ENCODE measurements at places on chromosomes 12 and 14.

GRCh38 chr14:75915045-75915444 lies 66.8 kb downstream of the TGFB3 start:
- DNase-seq: no peak

- no peak for DNase-seq
These were observed 50.5 kb upstream of the TMED10 start for GRCh38 chr14:75226755-75227544.

DNA sequence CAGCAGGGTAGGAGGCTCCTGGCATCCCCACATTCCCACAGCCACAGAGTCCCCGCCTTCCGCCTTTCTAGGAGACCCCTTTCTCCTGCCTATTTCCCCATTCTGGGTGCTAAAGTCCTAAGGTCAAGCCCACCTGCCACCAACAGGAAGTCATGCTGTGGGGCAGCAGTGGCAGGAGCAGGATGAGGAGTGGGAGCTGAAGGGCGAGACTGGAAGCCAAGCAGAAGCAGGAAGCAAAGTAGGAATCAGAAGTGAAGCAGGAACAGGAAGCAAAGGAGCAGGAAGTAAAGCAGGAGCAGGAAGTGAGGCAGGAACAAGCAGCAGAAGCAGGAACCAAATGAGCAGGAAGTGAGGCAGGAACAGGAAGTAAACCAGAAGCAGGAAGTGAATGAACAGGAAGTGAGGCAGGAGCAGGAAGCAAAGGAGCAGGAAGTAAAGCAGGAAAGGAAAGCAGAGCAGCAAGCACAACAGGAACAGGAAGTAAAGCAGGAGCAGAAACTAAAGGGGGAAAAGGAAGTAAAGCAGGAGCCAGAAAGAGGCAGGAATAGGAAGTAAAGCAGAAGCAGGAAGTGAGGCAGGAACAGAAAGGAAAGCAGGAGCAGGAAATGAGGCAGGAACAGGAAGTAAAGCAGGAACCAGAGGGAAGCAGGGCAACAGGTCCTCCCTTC lies 38.3 kb upstream of the RIMBP2 start:
- DNase-seq: no peak

DNA sequence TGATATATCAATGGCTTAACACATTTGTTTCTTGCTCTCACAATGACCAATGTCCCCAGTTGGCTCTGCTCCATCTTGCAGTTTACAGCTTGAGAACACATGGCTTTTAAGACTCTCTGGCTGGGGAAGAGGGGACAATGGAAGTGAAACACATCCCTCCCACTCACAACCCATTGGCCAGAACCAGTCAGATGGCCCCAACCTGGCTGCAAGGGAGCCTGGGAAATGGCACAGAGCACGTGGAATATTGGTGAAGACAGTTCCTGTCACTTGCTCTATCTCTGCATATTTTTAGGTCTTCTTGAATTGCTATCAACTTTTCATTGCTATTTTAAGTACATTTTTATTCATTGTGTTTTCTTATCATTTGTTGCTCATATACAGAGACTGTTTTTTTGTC lies 345.4 kb downstream of the MED13L start:
- DNase-seq: no peak

GRCh38 chr14:63513756-63514155 lies 29.4 kb downstream of the PPP2R5E start:
- DNase-seq: no peak

DNA sequence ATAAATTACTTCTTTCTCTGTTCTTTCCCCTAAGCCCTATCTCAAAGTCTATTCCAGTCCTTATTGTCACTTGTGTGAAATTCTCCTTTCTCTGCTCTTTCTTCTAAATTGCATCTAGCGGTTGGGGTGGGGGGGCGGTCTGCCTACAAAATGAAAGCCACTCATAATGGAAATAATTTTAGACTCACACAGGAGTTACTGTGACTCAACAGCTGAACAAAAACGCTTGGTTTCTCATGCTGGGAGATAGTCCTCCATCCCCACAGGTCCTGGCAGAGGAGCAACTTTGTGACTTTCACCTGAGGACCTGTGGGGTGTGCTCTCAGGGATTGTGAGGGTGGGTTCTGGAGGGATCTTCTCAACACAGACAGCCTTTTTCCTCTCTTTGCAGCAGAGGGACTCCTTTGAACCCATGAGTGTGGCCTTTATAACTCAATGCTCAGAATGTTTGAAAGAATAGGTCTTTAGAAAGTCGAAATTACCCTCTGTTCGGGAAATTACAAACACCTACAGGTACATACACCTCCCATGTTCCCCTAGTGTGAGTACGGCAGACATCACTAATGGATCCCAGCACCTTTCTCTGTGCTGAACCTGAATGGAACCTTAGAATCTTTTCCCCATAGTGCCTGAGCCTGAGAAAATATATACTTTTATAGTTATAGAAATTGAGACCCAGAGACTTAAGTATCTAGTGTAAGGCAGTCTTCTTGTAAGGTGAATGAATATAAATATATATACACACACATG lies 109.7 kb downstream of the CHST11 start:
- no peak for DNase-seq

DNA sequence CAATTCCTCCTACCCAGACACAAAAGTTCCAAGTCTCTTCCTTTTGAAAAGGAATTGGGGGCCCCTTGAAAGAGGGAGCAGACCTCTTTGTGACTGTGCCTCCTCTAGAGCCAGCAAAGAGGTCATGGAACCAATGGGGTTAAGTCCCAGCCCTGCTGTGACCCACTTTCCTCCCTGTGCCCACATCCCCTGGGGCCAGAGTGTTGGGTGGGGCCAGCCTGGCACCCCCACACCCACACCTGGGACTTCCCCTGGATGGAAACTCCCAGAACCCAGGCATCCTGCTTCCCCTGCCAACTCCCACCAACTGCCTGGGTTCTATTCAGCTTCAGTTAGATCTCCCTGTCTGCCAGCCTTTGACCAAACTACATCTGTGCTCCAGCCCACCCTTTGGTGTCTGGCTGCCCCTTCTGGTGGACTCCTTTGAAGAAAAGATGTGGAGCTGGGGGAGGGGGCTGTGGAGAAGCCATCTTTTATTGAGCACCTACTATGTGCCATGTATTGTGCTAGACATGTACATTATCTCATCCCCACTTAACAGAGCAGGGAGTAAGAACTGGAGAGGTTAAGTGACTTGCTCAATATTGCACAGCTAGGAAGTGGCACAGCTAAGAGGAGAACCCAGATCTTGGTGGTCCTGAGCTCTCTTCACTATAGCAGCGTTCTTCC lies 4.6 kb upstream of the RARG start:
- DNase-seq: peak; percentile 68

GRCh38 chr12:93734784-93735183 lies 57.6 kb downstream of the CRADD start:
- no peak for DNase-seq

- DNase-seq: no peak
These were observed 330.6 kb upstream of the FBXO33 start for GRCh38 chr14:39762576-39763401.

DNA sequence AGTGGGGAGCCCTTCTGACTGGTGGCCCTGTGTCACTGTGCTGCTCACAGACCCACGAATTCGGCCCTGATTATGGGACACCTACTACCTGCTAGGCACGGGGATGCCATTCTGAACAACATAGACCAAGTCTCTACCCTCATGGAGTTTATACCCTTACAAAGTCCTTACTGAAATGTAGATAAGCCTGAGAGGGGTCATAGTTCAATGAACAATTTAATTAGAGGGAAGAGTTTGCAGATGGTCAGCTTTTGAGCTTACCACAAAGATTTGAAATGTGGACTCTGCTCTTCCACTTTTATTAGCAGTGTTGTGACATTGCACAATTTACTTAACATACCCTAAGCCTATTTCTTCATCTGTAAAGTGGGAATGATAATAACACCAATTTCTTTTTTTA lies 161.1 kb downstream of the MYRFL start:
- DNase-seq: no peak

DNA sequence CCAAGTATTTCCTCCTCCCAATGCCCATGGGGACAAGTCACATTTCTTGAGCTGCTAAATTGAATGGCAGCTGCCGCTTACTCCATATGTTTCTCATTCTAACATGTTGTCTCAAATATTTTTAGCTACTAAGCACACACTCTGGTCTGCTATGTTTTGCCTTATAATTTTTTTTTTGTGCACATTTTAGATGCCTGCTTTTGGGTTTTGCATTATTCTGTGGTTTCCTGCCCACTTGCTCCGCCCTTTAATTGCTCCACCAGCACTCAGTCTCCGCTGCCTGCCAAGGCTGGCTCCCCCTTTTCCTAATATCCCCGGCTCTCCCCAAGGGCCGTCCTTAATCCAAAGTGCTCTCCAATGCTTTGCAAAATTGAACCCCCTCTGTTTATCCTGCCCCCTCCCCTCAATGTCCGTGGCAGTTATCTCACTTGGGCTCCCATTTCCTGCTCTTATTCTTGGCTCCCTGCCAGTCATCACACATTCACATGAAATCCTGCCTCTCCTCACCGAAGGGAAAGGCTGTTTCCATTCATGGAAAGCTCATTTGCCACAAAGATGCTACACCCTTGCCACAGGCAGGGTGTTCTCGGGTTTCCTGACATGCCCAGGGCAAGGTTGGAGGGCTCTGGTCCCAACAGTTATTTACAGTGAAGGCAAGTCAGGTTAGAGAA lies 79.4 kb downstream of the C12orf75 start:
- DNase-seq: no peak

DNA sequence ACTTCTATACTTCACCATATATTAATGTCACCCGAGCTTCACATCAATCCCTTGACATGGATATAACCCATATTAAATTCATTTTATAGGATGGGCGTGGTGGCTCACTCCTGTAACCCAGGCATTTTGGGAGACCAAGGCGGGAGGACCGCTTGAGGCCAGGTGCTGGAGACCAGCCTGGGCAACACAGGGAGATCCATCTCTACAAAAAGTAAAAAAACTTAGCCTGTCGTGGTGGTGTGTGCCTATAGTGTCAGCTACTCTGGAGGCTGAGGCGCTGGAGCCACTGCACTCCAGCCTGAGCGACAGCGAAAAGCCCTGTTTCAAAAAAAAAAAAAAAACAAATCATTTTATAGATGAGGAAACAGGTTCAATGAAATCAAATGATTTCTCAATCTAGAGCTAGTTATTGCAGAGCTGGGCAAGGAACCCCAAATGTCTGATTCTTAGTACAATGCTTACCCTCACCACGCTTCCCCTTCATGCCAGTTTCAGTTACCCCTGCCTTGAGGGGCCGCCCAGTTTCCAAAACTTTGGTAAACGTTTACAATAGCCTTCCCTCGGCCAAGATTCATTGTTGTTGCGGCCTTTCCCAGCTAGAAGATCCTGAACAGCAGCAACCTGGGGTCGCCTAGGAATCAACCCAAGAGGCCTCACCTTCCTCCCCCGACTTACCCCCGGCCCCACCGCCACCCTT lies 751 bp downstream of the PSMB5 start:
- DNase-seq: no peak
